ENCODE measurements at places on chromosomes 13 and 19. TPM values are rescaled to one million over a fixed set of nuclear protein-coding genes. Genes with fewer than 3 reads are reported as not detected.
A peak's percentile ranks its signal among the peaks of the same experiment; 100 is the strongest.

The CTXN1 gene
- total RNA-seq: not detected

The ERICH4 gene
- not detected for total RNA-seq

The CPT1C gene
- total RNA-seq: 2.2 TPM

The KLF12 gene
- total RNA-seq: 81.9 TPM

The ZNF578 gene
- 1.2 TPM for total RNA-seq

DNA sequence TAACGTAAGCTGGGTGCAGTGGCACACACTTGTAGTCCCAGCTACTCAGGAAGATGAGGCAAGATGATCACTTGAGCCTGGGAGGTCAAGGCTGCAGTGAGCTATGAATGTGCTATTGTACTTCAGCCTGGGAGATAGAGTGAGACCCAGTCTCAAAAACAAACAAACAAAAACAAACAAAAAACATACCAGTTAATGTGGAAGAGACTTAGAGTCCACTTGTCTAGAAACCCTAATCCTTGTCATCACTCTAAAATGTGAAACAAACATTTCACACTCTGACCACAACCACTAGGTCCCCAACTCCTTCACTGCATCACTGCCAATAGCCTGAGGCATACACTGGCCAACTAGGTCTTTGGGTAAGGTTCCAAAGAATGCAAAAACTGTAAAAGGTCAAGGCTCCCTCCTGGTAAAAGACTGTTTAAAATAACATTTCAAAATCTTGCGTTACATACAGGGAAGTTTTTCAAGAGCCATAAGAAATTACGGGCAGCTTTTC is 28.6 kb upstream of the CYP2B6 start:
- H3K27ac ChIP-seq: no peak overlapping the region
- H3K27me3 ChIP-seq: no peaks in the 10 kb centered on the region
- no peak for DNase-seq
- H3K4me3 ChIP-seq: no peak overlapping the region
- H3K4me1 ChIP-seq: no peaks in the 10 kb centered on the region

- no peaks in the 10 kb centered on the region for H3K36me3 ChIP-seq
- H3K27me3 ChIP-seq: no peaks in the 10 kb centered on the region
- H3K27ac ChIP-seq: no peak overlapping the region
- no peak overlapping the region for H3K4me3 ChIP-seq
These were observed 11.6 kb downstream of the WTIP start for GRCh38 chr19:34493038-34493648.

GRCh38 chr19:18428173-18428786 is 9.1 kb downstream of the SSBP4 start:
- peak overlapping the region; percentile 83 for H3K27ac ChIP-seq
- no peaks in the 10 kb centered on the region for H3K36me3 ChIP-seq
- peaks cover 48% of the 10 kb centered on the region for H3K4me1 ChIP-seq

GRCh38 chr19:5667751-5668271 is 12.5 kb downstream of the MICOS13 start:
- DNase-seq: no peak
- H3K27ac ChIP-seq: no peak overlapping the region
- H3K27me3 ChIP-seq: no peaks in the 10 kb centered on the region
- H3K36me3 ChIP-seq: peaks cover 35% of the 10 kb centered on the region
- no peak overlapping the region for H3K4me3 ChIP-seq

- H3K27me3 ChIP-seq: no peaks in the 10 kb centered on the region
- H3K4me3 ChIP-seq: no peak overlapping the region
- no peaks in the 10 kb centered on the region for H3K36me3 ChIP-seq
- no peak overlapping the region for H3K27ac ChIP-seq
These were observed 31.9 kb downstream of the CHST8 start for GRCh38 chr19:33653684-33654083.

GRCh38 chr19:23531976-23532375 is 136.7 kb upstream of the ZNF91 start:
- H3K27ac ChIP-seq: no peak overlapping the region
- no peaks in the 10 kb centered on the region for H3K27me3 ChIP-seq
- no peak overlapping the region for H3K4me3 ChIP-seq
- no peaks in the 10 kb centered on the region for H3K36me3 ChIP-seq

GRCh38 chr13:26867451-26868091 is 107.0 kb upstream of the GPR12 start:
- H3K27me3 ChIP-seq: peaks cover under 1% of the 10 kb centered on the region
- no peak overlapping the region for H3K27ac ChIP-seq
- no peaks in the 10 kb centered on the region for H3K4me1 ChIP-seq

GRCh38 chr13:95420501-95420900 is 119.2 kb upstream of the ABCC4 start:
- no peak overlapping the region for H3K27ac ChIP-seq
- no peaks in the 10 kb centered on the region for H3K36me3 ChIP-seq
- no peaks in the 10 kb centered on the region for H3K4me1 ChIP-seq

DNA sequence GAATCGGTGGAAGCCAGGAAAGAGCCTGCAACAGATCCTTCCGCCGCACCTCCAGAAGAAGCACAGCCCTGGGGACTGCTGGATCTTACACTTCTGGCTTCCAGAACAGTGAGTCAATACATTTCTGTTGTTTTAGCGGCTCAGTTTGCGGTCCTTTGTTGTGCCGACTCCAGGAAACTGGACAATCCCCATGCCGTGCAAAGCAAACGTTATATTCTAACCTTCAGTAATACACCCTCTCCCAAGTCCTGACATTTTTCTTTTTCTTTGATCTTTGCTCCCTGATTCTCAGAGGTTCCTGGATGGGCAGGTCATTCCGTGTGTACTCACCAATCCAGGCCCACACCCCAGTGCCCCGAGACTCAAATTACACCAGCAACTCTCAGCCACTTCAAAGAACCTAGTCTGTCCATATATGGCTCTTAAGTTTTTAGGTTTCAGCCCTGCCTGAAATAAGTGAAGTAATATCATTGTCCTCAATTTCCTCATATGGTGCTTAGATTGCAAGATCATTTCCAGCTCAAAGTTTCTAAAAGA is 387.1 kb upstream of the SGCG start:
- no peak overlapping the region for H3K27ac ChIP-seq
- H3K4me1 ChIP-seq: no peaks in the 10 kb centered on the region
- DNase-seq: no peak

GRCh38 chr13:46523972-46524752 is 28.8 kb upstream of the LRCH1 start:
- DNase-seq: no peak
- no peaks in the 10 kb centered on the region for H3K36me3 ChIP-seq
- no peak overlapping the region for H3K27ac ChIP-seq
- no peaks in the 10 kb centered on the region for H3K4me1 ChIP-seq
